ENCODE measurements at places on chromosomes 3 and 15.

DNA sequence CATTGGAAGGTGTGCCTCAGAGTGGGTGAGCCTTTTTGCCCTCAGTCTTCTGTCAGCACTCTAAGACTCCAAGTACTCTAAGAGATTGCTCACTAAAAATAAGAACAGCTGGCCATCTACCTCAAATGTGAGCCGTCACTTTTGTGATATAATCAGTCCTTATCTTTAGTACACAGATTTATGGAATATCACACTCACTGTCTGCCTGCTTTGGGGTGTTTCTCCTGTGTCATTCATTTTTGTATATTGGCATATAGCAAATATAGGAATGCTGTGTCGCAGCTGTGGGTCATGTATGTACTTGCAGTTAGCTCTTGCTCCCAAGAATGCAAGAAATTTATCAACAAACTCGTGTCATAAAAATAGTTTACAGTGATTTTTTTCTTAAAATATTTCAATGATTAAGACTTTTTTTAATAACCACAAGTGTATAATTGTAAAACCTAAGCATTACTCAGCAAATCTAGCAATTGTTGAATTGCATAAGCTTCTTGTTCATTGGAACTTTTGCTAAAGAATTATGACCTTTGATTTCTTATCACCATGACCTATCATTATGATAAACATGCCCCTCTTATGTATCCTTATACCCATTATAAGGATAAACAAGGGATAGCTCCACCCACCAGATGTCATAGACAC, 18.8 kb downstream of the SETD5 start:
- DNase-seq, result no peak

- DNase-seq, result no peak
Observed at GRCh38 chr15:78626381-78626995, 5.7 kb upstream of the CHRNA3 start.

DNA sequence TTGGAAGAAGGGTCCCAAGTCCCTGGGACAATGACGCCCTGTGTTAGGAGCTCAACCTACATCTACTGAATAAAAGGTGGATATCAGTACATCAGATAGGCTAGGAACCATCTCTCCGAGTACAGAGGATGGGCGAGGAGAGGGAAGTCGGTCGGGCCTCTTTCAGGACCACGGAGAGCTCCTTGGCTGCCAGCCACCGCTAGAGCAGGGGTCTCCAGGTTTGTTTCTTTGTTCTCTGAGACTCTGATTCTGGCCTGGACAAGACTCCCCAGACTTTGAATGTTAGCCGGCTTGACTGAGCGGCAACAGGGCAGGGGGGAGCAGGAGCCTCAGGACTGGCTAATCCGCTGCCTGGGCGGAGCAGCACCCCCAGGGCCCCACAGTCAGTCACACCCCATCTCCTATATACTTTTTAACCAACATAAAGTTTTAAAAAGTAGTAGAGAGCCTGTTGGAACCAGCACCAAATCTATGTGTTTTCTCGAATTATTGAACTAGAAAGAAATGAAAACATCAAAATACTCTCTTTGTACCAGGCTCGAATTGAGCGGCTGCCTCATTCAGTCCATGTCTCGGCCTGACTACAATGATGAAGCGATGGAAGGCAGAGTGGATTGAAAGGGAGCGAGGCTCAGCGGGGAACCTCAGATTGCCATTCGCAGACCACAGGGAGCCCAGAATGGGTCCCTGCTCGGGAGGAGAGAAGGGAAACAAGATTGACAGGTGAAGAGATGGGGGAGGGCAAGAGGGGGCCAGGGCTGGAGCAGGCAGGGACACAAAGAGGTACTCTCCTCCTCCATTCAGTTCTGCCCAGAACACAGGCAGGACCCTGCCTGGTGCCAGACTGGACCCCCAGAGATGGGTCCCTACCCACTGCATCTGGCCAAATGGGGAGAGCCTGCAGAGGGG, 131.6 kb downstream of the TPRA1 start:
- no peak for DNase-seq

DNA sequence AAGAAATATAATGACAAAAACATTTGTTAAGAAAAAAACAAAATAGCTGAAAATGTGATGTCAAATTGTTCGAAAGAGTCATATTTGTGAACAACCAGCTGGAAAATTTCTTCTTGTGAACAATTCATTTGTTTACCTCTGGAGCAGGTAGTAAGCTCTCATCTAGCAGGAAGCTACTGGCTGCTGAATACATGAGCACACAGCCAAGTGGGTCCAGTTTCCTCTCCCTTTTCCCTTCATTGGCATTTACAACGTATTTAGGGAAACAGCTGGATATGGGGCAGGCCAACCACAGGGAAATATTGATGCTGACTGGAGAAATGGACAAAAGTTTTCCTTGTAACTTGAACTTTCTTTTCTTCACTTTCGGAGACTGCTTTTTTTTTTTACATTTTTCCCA, 1354.7 kb upstream of the EPHA6 start:
- no peak for DNase-seq

DNA sequence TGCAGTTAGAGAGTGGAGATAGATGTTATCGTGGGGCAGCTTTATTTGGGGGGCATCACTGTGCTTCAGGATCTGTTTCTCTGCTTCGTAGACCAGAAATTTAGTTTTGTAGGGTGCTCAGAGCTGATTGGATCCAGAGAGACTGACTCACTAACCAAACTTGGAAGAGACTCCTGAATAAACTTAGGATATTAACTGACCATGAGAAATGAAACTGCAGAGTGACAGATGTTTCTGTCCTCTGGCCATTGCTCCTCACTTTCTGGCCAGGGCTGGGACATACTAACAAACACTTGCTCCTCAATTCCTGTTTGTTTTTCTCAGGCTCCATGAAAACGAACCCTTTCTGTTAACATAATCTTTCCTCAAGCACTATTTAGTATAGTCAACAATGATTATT, 4.3 kb downstream of the ZNF592 start:
- DNase-seq, result no peak

DNA sequence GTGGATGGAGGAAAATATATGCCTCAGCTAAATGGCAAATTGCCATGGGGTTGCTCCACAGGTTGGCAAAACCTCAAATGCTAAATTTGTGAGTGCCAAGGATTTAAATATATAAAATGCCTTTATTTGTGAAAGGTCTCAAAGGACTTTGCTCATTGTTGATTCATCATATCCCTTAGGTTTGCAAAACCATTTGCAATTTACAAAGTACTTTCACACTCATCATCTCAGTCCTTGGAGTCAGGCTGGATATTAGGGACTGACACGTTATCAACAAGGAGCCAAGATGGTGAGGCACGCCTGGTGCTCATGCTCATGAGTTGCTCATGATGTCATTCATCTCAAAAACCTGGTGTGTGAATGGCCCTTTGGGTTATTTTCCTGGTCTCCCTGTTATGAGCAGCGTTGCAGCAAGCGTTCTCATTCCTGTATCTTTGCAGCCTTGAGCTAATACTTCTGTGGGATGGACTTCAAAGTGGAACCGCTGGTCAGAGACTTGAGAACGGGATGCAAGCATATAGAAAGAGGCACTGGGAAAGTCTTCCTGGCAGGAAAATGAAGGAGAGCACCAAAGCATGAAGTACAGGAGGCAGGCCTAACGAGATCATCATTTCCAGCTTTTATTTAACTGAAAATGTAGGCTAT, 66.0 kb downstream of the MYO1E start:
- no peak for DNase-seq

- no peak for DNase-seq
Observed at GRCh38 chr3:177887475-177887874, 648.8 kb upstream of the KCNMB2 start.

DNA sequence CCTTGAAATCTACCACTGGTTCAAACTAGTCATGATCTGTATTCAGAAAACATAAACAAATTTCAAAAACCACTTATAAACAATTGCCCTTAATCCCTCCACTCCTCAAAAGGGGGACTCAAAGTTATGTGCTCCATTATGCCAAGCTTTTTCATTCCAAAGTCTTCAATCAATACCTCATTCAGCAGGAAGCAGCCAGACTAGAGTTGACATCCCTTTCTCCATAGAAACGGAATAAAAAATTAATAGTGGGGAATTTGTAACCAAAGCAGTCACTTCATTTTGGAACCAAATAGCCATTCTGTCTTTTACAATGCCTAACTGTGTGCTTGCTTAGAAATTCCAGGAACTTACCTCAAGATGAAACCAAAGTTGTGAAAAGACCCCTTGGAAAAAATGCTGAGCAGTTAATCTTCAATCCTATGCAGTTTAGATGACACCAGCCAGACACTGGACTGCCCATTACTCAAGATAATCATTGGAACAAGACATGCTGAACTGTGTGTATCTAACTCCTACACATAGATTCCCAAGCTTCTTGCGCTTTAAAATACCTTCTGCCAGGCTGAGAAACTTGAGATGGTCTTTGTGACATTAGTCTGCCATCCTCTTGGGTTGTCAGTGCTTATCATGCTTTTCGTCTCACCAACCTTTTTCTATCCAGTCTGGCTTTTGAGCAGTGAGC, 406.2 kb downstream of the PLOD2 start:
- DNase-seq, result no peak

GRCh38 chr3:24400015-24400414, 94.6 kb downstream of the THRB start:
- DNase-seq, result no peak

GRCh38 chr15:63453186-63453905, 51.0 kb upstream of the USP3 start:
- no peak for DNase-seq

DNA sequence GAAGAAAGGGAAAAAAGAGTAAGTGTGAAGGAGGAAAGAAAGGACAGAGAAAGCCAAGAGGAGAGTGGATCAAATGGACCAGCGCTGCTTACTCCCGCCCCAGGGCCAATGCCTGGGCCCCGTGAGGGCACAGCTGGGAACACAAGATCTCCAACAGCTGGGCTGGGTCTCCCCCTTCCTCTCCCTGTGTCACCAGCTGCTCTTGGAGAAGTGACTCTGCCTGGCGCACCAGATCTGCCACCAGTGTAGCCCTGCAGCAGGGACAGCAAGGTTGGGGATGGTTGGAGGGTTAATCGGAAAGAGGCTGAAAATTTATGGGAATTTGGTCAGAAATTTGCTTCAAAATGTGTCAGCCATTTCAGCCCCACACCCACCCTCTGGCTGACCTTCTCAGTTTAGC, 8.4 kb downstream of the CDAN1 start:
- DNase-seq, result no peak

DNA sequence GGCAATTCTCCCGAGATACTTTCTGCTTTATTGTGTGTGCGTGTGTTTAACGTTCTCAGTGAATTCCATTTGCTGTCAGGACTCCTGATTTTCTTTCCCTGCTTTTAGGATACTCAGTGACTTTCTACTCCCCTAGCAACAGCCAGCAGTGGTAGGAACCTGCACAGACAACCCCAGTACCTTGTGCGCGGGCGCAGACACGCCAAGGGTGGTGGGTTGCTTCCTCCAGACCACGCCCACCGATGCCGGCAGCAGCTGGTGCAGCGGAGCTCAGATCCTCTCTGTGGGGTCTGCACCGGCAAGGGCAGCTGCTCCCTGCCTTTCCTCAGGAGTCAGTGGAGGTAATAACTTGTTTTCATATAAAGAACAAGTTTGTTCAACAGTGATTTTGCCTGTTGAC, 225.1 kb upstream of the NDN start:
- DNase-seq, result no peak

DNA sequence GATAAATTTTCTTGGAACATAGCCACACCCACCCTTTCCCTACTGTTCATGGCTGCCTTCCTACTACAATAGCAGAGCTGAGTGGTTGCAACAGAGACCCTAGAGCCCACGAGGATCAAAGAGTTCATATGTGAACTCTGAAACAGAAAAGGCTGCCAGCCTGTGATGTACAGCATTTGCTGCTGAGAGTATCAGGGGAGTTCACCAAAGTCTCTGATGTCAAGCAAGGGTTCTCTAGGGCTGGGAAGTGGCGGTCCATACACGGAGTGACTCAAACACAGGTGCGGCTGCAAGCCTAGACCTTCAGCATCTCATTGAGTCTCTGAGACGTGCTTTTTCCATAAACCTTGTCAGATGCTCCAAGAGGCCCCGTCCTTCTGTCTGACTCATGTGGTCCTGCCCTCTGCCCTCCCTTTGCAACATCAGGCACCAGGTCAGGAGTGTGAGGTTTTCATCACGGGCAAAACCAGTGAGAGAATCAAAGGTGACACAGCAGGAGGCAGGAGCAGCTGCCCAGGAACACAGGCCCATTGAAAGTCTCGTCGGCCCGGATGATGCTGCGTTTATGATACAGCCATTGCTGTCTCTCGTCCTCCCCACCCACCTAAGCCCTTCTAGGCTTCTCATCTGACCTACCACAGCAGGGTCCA, 42.9 kb downstream of the PCSK6 start:
- no peak for DNase-seq

DNA sequence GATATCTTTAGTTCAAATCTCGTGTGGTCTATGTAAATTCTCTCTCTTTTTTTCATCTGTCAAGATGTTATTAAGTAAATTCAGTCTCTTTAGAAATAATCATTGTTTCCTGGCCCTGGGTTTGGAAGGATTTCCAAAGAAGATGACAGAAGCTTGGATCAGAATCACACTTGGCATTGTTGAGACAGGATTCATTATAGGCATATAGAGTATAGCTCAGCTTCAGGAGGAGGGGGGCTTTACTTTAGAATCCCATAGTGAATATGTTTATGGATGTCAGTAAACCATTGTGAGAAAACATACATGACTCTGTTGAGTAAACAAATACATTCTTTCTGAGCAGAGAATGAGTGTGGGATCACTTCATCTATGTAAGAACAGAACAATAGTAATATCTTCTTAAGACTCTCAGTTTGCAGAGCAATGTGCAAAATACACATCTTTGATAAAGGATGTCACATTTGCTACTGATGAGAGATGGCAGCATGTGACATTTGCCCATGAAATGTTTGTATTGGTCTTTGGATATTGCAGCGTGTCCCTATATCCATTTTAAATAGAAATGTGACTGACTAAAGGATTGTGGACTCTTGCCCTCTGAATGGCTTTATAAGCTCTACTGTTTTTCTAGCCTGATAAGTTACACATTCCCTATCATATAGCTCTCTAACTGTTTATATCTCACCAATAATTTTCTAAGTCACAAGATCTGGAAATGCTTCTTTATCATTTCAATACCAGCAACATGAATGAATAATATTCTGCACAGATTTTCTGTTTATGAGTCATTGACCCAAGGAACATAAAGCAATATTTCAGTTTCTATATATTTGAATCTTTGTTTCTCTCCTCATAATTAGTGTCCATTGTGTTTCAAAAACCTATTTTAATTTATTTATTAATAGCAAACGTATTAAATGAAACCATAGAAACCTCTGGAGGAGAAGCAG, 95.6 kb upstream of the THRB start:
- no peak for DNase-seq

GRCh38 chr3:141261472-141262307, 30.1 kb downstream of the PXYLP1 start:
- no peak for DNase-seq

DNA sequence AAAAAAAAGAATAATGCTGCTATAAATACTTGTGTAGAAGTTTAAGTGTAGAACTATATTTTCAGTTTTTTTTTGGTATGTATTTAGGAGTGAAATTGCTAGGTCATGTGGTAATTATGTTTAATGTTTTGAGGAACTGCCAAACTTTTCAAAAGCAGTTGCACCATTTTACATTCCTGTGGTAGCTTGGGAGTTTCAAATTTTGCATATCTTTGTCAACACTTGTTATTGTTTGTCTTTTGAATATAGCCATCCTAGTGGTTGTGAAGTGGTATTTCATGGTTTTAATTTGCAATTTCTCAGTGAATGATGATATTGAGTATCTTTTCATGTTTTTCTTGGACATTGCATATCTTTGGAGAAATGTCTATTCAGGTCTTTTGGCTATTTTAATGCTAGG, 30.4 kb downstream of the SKIL start:
- no peak for DNase-seq

GRCh38 chr3:148584438-148584837, 113.3 kb upstream of the AGTR1 start:
- DNase-seq, result no peak

Measured in effector memory CD8-positive, alpha-beta T cell (primary cell).